ENCODE measurements at places on chromosomes 2 and 18.

DNA sequence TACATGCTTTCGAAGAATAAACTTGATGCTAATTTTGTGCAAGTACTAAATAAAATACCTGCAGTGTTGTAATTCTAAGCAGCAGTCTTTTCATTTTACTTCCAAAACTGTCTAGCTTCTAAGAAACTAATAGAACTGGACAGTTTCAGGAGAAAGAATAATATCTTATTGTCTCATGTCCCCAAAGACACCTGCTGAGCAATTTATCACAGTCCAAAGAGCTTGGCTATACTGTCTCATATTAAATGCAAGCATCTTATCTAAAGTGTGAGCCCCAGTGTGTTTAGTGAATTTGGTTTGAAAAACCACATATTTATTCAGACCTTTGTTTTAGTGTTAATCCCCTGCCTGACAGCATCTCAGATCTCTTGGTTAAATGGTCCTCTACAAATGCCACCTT is 374.3 kb downstream of the TMX3 start:
- no peak for DNase-seq

DNA sequence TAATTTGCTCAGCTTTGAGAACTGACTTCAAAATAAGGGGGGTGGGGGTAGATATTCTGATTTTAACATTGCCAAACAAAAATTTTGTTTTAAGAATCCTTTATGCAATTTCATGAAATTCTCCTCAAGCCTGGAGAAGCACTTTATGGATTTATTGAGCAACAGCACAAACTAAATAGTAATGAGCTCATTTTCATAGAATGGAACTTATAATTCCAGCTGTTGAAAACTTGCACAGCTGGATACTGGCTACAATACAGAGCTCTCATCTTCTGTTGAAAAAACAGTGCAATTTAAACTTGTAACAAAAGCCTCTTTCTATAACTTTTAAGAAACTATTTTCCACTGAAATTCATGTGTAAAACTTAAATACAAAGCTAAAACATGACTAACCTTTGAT is 137.6 kb upstream of the FN1 start:
- DNase-seq, result no peak

DNA sequence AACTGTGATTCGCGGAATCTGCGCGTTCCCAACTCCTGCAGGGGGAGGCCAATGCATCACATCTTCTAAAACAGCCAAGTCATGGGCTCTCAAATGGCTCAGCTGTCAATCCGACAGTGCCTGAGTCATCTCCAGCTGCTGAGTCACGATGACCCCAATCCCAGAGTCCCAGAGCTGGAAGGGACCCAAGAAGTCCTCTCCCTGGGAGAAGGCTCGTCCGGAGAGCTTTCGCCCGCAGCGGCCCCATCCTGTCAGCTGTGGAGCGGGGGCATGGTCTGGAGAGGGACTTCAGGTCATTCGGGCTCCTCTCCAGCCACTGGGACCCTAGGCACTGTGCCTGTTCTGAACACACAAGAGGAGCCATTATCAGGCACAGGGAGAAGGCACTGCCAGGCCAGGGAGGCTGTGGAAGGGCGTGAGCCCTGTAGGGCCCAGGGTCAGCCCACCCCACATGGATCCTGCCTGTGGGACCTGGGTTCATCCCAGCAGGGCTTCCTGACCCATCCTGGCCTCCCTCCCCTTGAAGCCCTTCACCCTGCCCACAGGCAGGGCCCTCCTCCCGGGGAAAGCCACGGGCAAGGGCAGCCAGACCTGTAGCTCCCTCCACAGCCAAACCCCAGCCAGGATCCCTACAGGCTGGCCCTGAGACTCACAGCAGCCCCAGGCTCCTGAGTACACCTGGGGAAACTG is 47.6 kb upstream of the GPC1 start:
- no peak for DNase-seq

DNA sequence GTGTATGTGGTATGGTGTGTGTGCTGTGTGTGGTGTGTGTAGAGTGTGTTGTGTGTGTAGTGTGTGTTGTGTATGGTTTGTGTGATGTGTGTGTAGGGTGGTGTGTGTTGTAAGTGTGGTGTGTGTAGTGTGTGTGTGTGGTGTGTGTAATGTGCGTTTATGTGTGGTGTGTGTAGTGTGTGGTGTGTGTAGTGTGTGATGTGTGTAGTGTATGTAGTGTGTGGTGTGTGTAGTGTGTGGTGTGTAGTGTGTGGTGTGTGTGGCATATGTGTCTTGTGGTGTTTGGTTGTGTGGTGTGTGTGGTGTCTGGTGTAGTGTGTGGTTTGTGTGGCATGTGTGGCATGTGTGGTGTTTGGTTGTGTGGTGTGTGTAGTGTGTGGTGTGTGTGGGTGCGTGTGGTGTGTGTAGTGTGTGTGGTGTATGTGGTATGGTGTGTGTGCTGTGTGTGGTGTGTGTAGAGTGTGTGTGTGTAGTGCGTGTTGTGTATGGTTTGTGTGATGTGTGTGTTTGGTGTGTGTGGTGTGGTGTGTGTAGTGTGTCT is 4.0 kb upstream of the RTP5 start:
- DNase-seq, result no peak

GRCh38 chr18:5892823-5893431 is 2.4 kb downstream of the TMEM200C start:
- no peak for DNase-seq

- DNase-seq, result peak; percentile 58
Observed at GRCh38 chr2:42141687-42142546, 27.2 kb upstream of the EML4 start.

Data from NCI-H446 (cell line).